ENCODE measurements at places on chromosomes 5 and 9.

GRCh38 chr5:172798422-172799215, 27.6 kb upstream of the DUSP1 start:
- no peak for DNase-seq

DNA sequence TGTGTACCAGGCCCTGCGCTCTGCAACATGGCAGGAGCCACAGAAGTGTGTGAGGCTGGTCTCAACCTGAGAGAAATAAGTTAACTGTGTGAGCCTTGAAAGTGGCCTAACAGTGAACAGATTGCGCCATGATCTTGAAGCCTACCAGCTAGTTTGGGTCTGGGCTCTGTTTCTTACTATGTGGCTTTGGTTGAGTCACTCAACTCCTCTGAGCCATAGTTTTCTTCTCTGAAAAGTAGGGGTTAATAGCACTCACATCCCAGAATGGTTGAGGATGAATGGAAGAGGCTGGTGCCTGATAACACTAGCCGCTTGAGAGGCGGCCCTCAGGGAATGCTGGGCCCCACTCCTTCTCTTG, 121.5 kb downstream of the RGS3 start:
- no peak for DNase-seq

- no peak for DNase-seq
These were observed 6.4 kb upstream of the SLC12A7 start for GRCh38 chr5:1118231-1118698.

DNA sequence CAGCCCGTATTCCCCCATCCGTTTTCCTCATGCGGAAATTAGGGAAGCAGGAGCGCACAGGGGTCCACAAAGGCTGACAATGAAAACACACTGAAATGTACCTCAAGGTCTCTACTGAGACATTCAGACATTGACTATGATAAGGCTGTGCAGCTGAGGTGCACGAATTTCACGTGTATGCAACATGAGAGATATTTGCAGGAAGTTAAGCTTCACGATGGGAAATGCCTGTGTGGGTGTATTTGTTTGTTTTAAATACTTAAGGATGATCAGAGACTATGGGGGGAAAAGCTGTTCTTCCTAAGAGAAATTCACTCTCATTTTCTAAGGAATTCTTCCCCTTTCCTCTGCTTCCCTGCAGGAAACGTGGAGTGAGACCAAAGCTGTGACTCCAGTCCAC, 2.6 kb upstream of the SPATA31E1 start:
- no peak for DNase-seq

DNA sequence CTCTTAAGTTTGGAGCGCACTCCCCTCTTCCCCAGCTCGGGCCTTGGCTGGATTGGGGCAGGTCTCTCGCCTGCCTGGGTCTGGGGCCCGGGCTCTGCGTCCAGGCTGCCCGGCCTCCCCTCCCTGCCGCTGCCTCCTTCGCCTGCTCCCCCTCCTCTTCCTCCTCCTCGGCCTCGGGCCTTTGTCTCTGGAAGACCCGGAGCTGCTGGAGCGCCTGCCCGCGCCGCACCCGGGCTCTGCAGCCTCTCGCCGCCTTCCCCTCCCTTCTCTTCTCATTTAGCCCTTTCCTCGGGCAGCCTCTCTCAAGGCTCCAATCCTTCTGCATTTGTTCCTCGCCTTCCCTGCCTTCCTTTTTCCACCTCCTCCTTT, 218.5 kb downstream of the C9orf50 start:
- DNase-seq, result no peak

DNA sequence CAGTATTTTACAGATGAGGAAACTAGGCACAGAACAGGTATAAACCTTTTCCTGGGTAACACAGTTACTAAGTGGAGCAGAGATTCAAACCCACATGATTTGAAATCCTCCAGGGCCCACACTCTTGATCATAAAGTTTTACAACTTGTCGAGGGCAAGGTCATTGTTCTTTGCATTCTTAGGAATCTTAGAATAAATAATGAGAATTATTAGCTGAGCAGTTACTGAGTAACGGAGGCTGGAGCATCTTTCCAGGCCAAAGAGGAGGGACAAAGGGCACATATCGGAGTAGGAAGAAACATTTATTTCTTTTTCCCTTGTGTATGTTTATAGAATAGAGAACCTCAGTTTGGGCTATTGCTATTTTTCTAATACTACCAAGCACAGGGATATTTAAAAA, 27.1 kb upstream of the F2R start:
- no peak for DNase-seq

GRCh38 chr9:115340314-115340713, 222.4 kb upstream of the TNC start:
- DNase-seq, result no peak

- DNase-seq, result no peak
These were observed 175.9 kb upstream of the IZUMO3 start for GRCh38 chr9:24721621-24722020.

DNA sequence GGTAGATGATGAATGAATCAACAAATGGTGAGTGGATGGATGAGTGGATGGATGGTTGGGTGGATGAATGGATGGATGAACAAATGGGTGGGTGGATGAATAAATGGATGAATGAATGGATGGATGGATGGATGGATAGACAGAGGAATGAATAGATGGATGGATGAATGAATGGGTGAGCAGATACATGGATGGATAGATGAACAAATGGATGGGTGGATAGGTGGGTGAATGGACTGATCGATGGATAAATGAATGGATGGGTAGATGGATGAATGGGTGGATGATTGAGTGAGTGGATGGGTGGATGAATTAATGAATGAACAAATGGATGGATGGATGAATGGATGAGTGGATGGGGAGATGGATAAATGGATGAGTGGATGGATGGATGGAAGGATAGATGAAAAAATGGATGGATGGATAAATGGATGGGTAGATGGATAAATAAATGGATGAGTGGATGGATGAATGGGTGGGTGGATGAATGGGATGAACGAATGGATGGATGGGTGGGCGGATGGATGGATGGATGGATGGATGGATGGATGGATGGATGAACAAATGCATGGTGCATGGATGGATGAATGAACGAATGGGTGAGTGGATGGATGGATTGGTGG, 85.7 kb downstream of the PHF2 start:
- DNase-seq, result no peak

Data from activated T-helper 1 cell treated with Interleukin-2 at 50 U/mL for 16 hours (primary cell).